ENCODE measurements at places on chromosomes 1 and 21. TPM values are rescaled to one million over a fixed set of nuclear protein-coding genes. Genes with fewer than 3 reads are reported as not detected.

Gene CD53
- not detected for total RNA-seq

Gene CSTB
- total RNA-seq = 13.1 TPM

Gene OR2T10
- total RNA-seq = not detected

Gene S100A10
- 127 TPM for total RNA-seq

Gene KCND3
- 0.20 TPM for total RNA-seq

Gene LINGO4
- total RNA-seq = not detected

Gene TAS1R1
- not detected for total RNA-seq

Gene TFB2M
- 12.5 TPM for total RNA-seq

Gene KRTAP12-2
- total RNA-seq = not detected

Gene OR2M3
- total RNA-seq = not detected

Gene SLC35E2B
- total RNA-seq = 21.6 TPM

Gene PPM1J
- total RNA-seq = 0.65 TPM

Gene LDLRAD1
- not detected for total RNA-seq

Gene HES4
- total RNA-seq = 23.3 TPM

Gene HMCN1
- total RNA-seq = 13.3 TPM

Gene NOC2L
- total RNA-seq = 58.3 TPM

Gene MYOM3
- total RNA-seq = not detected

Gene LCE3B
- total RNA-seq = not detected

Gene IL22RA1
- not detected for total RNA-seq

Gene PWP2
- 19.4 TPM for total RNA-seq

Gene GJA9
- total RNA-seq = not detected

Gene CFAP57
- 0.20 TPM for total RNA-seq

Gene TRIM46
- total RNA-seq = 1.2 TPM

Gene SPATA45
- not detected for total RNA-seq

Gene GPATCH2
- 14.5 TPM for total RNA-seq

Gene GPX7
- total RNA-seq = 18.1 TPM

Gene GSTM1
- not detected for total RNA-seq

Gene FAM72B
- 1.5 TPM for total RNA-seq

Gene FCRL6
- not detected for total RNA-seq

Gene FALEC
- total RNA-seq = not detected

Gene FAM110D
- 6.0 TPM for total RNA-seq

Gene S100A6
- 524 TPM for total RNA-seq

Gene LRRC53
- total RNA-seq = not detected

Gene NTNG1
- not detected for total RNA-seq

Gene CYP4B1
- not detected for total RNA-seq

Gene ARHGAP30
- total RNA-seq = not detected

Gene ADAMTS4
- 7.1 TPM for total RNA-seq

Gene LCA5L
- total RNA-seq = 0.22 TPM

Gene GCSAML
- total RNA-seq = not detected

Gene C1orf226
- total RNA-seq = under 0.01 TPM

Gene CLCA4
- total RNA-seq = not detected

Gene PGBD5
- 0.60 TPM for total RNA-seq

Gene CHRM3
- total RNA-seq = 0.20 TPM

Gene TTLL10
- not detected for total RNA-seq

Gene SIK1
- total RNA-seq = 0.65 TPM

Data from lung microvascular endothelial cell (primary cell).